ENCODE measurements at places on chromosomes 6 and 20.

GRCh38 chr6:98116455-98116854 is 717.9 kb upstream of the POU3F2 start:
- no peak for DNase-seq

- no peak for DNase-seq
Observed at GRCh38 chr6:18078866-18079265, 43.6 kb downstream of the NHLRC1 start.

DNA sequence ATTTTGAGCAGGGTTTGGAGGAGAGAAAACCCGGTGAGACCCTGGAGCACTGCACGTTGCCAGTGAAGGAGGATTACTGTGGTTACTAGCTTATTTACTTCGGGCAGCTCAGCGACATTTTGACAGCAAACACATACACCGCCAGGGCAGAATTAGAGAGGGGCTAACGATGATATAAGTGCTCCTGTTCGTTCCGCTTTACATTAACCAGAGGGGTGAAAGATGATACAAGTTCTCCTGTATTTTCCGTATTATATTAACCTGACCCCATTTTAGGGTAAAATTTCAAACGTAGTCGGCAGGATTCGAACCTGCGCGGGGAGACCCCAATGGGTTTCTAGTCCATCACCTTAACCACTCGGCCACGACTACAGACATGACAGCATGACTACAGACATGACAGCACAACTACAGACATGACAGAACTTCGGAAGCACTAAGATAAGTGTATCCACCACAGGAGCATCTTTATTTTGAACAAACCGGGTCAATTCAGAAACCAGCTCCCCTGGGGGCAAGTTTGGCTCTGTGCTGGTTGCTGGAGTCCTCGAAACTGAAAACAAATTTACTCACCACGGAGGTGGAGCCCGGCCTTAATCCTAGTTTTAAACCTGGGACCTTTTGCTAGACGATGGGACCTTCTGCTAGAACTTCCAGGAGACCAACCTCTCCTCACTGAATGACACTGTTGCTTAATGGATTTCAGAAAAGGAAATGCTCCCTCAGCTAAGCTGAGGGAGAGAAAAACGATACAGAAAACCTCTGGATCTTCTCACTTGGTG is 80.4 kb upstream of the ZNF184 start:
- no peak for DNase-seq

- no peak for DNase-seq
Observed at GRCh38 chr6:77633993-77634715, 18.7 kb upstream of the MEI4 start.

DNA sequence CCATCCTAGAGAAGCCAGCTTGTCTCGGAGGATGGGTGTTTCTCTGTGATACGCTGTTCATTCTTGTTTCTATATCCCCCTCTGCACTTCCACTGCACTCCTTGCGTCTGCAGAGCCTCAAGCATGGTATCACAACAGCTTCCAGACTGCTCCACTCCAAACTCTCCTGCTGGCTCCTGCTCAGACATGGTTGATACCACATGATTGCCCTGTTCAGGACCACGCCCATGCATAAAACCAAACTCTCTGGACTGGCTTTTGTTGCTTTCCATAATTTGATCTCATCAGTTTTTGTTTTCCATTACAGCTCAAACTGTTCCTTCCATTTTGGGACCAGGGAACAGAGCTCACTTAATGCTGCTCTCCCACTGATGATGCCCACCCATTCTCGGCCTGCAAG is 30.0 kb upstream of the SMIM29 start:
- no peak for DNase-seq

DNA sequence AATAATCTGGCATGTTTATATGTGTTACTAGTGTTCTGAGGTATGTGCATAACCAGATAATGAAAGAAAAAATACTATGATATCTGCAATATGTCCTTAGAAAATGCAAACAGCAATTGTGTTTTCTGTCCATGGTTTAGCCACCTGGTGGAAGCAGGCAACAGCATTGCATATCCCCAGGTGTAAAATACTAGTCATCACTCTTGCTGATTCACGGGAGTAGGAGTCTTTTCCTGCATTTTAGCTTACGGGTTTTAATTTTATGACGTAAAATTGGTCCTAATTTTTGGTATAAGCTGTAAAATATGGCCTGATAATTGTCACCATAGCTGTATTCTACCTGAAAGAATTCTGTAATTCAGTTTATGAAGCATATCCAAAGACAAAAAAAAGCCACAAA is 2.5 kb downstream of the RNF182 start:
- DNase-seq: no peak

DNA sequence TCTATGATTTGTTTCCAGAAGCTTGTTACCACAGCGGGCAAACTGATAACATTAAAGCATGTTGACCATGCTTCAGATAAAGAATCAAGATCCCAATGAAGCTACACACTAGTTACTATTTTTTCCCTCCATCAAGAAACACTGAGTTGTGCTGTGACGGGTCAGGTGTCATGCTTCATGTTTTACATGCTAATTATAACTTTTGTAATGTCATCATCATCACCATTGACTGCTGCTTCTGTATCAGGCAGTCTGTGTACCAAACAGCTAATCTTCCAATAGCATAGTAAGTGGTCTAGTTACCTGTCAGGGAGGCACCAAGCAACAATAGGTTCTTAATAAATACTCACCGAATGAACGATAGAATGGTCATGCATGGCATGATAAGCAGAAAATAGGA is 388.1 kb downstream of the THBS2 start:
- no peak for DNase-seq

DNA sequence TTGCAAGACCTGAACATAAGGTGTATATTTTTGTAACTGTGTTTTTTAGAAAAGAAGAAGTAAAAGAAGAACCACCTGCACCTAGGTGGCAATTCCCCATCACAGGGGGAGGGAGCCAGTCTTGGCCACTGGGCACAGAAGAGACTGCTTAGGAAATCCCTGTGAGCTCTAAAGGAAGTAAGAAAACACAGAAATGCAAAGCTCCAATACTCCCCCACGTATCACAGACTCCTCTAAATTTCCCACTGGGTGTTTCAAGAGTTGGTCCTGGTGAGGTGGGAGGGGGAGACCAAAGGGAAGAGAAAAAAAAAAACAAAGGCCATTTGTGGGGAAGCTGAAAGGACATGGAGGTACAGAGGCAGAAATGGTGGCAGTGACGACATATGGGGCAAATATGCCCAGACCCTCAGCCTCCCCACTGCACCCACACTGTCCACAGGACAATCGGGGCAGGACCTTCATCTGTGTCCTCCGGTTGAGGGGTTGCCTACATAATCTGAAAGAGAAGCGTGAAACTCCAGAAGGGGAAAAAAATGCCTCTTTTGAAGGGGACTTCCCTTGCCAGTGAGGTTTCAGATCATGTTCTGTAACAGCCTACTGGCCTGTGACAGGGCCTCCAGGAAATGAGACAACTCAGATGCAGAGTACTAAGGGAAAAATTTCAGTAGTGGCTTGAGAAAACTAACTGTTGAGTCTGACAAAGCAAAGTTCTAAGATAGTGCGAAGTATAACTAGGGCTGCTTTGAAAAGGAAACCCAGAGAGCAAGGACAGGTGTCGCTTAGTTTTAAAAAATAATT is 226.2 kb upstream of the MARCKS start:
- peak; percentile 59 for DNase-seq

DNA sequence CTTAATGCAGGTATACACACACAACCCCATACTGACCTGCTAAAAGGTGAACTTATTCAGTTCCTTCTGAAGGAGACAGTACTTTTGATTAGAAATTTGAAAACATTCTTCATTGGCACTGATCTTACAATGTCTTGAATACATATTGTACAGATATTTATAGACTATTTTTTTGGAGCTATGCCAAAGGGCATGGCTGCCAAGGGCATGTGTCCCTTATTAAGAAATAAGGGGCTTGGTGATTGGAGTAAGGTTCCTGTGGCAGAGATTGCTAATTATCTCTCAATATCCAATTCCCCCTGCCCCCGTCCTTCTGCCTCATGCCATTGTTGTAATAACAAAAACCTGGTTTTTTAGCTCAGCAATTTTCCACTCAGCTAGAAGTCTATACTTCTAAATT is 355.9 kb downstream of the FARS2 start:
- no peak for DNase-seq

GRCh38 chr6:145547594-145548335 is 187.6 kb downstream of the EPM2A start:
- no peak for DNase-seq

DNA sequence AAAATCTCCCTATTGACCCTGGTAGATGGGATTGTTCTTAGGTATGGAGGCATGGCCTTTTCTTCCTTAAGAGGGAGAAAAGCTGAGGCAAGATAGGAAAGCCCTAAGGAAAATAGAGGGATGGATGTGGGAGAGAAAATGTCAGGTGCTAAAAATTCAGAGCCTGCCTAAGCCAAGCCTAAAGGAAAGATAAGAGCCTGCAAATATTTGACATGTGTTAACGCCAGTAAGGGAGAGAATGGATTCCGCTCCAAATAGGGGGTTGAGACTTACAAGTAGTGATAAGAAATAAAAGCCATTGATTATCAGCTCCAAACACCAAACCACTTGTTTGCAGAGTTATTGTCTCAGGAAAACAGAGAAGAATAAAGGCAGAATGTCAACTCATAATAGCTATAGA is 533.6 kb downstream of the PTPRT start:
- no peak for DNase-seq

DNA sequence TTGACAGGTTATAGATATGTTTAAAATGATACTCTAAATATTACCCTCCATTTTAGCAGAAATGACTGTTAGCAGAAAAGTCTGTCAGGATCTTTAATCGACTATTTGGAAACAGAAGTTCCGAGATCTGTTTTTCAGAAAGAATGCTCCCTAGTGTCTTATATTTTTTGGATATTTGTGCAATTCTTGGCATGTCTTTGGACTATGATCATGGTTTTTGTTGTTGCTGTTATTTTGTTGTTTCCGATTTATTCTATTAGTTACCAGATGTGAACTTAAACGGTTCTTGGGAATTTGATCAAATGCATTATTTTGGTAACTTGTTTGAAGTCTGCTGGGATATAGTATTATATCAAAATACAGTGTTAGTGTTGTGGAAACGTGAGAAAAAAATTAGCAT is 106.4 kb upstream of the CEP162 start:
- no peak for DNase-seq

DNA sequence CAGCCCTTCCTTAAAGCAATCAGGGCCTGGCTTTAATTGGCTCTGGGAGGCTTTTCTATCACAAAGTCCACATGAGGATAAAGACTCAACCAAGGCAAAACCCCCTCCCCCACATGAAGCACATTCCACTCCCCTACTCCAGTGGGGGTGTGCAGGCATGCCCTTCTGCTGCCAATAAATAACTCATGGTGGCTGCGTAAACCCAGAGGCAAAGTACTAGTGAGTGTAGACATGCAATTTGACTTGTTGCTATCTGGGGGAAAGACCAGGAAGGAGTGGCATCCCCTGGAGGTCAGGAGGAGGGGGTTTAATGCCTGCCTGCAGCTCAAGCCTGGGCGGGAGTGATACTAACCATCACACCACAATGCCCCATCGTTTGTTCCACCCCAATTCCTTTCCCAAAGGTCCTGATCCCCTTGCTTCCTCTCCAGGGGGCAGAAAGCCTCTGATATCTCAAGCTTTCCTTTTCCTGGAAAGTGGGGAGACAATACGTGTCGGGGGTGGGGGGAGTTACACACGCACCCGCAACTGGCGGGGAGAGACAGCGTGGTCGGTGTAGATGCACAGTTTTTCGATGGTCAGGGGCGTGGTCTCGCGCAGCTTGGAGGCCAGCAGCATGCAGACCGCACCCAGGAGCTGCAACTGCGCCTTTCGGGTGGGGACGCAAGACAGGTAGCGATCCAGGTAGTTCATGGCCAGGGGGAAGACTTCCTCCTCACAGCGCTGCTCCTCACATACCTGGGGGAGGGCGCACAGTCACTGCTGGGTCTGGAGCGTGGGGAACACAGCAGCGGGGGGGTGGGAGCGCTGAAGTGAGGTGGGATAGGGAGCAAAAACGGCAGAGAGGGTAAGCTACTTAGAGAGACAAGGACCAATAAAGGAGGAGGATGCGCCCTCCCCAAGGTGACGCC is 1.5 kb downstream of the CCND3 start:
- DNase-seq: no peak

DNA sequence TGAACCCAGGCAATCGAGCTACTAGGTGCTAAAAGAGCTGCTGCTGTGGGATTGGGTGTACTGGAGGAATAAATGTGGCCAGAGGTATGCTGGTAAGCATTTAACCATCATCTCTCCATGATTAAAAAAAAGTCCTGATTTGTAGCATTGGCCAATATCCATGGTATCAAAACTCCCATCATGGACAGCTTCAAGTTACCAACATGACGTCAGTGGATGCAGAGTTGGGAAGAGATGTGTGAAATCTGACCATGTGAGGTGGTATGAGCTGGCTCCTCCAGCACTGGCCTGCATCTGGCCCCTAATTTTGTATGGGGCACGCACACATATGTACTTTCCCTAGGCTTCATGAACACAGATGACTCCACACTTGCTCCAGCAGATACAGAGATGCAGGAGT is 11.7 kb downstream of the BPIFB4 start:
- no peak for DNase-seq

DNA sequence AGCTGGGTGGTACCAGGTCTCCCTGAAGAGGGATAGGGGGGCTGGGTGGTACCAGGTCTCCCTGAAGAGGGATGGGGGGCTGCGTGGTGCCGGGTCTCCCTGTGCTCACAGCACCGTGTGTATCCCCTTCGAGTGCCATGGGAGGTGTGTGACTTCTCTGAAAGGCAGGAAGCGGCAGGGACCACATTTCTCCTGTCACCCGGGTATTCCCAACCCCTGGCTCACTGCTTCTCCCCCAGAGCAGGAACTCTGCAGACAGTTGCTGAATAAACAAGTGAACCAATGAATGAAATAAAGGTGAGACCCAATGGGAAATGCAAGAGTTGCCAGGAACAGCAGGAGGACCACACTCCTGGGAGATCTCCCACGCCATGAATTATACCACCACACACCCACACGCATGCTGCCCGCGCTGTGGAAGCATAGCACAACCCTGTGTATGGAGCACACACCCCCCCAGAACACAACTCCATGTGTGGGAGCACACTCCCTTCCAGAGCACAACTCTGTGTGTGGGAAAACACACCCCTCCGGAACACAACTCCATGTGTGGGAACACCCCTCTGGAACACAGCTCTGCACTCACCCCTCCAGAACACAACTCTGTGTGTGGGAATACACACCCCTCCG is 50.7 kb downstream of the RNASET2 start:
- no peak for DNase-seq

DNA sequence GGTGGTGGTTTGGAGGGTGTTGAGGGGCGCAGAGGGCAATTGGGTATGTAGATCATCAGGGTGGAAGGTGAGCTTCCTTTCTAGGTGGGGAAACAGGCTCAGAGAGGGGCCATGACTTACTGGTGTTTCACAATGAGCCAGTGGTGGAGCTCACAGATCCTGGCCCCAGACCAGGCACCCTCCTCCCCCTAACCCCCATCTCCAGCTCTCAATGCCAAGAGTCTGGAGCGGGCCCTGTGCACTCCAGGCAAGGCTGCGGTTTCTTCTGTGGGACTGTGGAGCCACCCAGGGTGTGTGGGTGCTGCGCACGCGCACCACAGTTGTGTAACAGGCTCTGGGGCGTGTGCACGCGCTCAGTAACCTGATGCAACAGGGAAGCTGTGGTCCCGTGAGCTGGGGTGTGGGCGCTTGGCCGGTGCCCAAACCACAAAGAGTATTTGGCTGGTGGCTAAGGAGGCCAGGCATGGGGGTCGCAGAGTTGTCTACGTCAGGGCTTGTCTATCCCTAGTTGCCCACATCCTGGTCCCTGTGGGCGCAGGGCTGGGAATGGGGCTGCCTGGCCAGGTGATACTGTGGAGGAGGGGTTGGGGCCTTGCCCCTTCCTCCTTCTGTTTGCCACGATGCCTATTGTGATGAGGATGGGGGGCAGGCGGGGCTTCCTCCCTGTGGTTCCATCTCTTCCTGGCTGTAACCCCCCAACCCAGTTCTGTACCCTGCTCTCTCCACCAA is 37.5 kb upstream of the MRPS18A start:
- DNase-seq: no peak

GRCh38 chr6:25359191-25359861 is 80.2 kb downstream of the CARMIL1 start:
- DNase-seq: no peak
